Activated T-cell treated with anti-CD3 and anti-CD28 coated beads for 1 hour (primary cell): ENCODE measurements at places on chromosomes 1 and 21.

GRCh38 chr1:110637475-110637874, 31.3 kb upstream of the KCNA2 start:
- no peak for DNase-seq

GRCh38 chr1:93108335-93108734, 29.3 kb downstream of the MTF2 start:
- DNase-seq = no peak

GRCh38 chr1:53331446-53332185, 3.7 kb upstream of the LRP8 start:
- no peak for DNase-seq

- no peak for DNase-seq
Observed at GRCh38 chr1:209176866-209177430, 406.6 kb upstream of the CAMK1G start.

DNA sequence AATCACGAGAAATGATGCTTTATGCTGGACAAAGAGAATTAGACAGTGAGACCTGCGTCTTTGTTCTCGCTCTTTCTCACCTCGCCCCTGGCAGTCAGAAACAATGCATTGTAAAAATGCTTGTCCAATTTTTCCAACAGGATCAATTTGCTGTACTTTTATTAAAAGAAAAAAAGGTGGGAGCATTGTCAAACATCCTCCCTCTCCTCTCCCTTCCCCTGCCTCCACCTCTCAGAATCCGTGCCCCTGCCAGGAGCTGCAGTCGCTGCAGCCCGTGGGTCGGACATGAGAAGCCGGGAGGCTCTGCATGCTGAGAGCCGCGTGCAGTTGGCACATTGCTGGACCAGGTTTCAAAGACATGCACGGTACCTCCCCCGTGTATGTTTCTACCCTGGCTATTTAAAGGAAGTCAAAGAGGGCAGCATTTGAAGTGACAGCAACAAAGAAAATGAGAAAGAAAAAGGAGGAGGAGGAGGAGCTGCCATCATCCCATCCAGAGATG, 161.0 kb upstream of the KAZN start:
- no peak for DNase-seq

DNA sequence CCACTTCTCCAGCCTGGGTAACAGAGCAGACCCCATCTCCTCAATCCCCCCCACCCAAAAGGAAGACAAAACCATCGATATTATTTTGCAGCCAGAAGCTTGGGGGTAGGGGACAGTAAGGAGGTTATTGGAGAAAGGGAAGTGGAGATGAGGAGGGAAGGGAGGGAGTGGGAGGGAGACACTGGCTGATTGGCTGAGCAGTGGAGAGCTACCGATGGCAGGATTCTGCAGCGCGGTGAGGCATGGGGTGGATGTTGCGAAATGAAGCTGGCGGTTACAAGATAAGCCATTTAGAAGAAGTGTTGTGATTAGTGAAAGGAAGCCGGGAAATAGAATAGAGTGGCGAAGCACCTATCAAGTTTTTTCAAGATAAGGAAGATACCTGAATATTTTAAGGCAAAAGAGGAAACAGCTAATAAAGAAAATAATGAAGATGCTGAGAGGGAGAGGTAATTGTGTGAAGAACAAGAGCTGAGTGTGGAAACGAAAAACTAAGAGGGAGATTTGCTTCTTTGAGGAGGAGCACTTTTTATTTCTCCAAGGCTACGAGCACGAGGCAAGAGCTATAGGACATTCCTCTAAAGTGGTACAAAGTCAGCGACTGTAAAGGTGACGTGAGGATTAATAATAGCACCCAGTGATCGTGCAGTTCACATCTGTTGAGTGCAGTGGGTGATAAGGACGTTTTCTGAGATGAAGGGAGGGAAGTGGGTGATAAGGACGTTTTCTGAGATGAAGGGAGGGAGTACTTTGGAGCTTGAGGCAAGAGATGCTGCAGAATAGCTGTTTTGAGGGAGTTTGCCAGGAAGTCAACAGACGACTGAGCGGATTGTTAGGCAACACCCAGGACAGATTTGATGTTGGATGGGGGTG, 103.2 kb upstream of the KIF26B start:
- DNase-seq = no peak

GRCh38 chr1:159798893-159799292, 3.3 kb upstream of the FCRL6 start:
- peak; percentile 13 for DNase-seq

- no peak for DNase-seq
Observed at GRCh38 chr1:205545001-205545919, 40.8 kb downstream of the CDK18 start.

DNA sequence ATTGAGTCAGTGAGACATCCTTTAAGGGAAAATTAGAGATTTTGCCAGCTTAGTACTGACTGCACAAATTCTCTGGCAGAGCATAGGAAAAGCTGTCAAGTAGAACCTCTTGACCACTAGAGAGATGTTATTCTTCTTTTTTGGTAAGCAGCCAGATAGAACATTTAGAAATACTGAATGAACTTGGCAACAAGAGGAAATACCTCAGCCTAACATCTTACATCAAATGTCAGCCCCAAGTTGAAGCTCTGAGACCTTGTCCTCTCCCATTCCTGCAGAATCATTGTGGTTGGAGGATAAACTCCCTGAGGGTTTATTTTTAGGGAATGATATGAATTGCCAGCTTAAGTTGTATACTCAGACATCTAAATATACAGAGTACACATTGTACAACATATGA, 53.5 kb downstream of the MIGA1 start:
- no peak for DNase-seq

- no peak for DNase-seq
Observed at GRCh38 chr1:7207875-7208646, 422.8 kb downstream of the CAMTA1 start.

GRCh38 chr1:32892368-32893197, 6.3 kb downstream of the HPCA start:
- DNase-seq = no peak

DNA sequence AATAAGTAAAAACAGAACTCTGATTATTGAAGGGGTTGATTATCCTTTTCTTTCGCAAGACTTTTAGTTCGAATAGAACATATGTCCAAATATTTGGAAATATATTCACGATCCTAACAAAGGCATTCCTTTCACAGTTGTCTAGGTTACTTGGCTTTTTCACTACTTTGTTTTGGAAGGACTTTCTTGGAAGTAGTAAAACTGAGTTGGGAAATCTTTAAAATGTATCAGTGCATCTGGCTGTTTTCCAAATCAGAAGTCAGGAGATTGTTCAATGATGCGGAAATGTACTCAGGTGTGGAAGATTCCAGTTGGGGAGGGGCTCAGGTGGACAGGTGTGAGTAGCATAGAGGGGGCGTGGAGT, 67.1 kb downstream of the SH3BGR start:
- no peak for DNase-seq

DNA sequence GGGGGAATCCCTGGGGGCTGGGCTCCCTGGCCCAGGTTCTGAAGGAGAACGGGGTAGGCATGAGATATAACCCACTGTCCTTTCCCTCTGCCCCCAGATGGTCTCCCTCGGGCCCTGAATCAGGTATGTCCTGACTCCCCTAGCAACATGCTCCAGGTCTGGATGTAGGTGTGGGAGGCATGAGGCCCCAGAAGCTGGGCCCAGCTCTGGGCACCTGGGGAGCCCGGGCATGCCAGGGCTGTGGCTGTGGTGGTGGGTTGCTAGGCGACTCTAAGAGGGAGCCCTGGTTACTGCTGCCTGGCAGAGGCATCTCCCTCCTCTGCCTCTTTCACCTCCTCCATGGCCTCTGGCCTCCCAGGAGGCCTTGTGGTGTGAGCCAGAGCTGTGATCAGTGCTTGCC, 16.2 kb downstream of the FOXO6 start:
- no peak for DNase-seq

DNA sequence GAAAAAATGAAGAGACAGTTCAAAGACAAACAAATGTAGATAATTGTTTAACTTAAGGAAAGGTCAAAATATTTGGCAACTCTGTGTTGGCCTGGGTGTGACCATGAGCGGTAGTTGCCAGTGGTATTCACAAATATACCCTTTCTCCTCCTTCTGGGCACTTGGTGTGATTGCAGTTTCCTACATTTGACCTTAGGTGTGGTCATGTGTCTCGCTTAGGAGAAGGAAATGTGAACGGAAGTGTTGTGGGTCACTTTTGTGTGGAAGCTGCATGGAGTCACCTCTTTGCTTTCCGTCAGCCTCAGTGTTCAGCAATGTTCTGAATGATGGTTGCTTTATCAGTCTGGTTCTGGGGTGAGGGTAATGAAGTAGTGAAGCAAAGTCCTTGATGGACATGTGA, 3.4 kb upstream of the PCSK9 start:
- no peak for DNase-seq

- no peak for DNase-seq
Observed at GRCh38 chr1:234999513-234999940, 129.1 kb downstream of the TOMM20 start.

DNA sequence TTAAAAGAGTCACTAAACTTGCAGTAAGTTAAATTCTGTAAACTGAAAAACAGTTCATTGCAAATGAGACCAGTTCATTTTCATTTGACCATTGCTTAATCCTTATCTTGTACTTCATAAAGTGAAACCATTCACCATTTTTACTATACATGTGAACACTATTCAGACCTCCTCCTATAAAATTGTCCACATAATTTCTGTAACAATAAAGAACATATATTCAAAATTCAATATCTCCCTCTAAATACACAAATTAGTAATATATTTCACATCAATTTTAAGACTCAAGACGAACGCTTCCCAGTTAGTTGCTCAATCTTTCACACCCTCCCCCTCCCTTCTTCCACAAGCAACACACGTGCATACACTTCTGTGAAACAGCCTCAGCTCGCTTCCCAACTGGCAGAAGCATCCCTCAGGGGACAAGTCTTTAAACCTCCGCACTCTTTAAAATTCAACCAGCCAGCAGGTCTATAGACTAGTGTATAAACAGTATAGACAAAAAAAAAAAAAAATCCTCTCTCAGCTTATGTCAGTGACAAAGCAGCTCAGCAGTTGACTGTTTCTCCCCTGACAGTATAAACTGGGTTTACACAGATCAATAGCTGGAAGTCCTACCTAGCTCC, 99.6 kb downstream of the DENND1B start:
- no peak for DNase-seq
